ENCODE measurements at places on chromosomes 11 and 22.

DNA sequence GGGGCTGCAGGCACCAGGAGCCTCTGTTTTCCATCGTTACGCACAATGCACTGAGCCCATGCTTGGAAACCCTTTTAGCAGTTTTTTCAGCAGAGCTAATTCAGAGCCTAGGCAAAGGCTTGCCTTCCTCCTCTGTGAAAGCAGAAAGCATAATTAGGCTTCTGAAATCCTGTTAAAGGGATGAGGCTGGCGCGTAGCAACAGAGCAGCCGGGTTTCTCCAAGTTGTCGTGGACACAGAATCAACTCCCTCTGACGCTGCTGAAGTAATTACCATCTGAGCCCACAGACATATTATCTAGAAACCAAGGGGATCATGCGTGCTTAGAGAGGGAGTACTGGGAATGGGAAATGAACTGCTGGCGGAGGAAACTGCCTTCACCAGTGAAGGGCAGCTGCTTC, 85.4 kb downstream of the MYO18B start:
- DNase-seq: no peak

DNA sequence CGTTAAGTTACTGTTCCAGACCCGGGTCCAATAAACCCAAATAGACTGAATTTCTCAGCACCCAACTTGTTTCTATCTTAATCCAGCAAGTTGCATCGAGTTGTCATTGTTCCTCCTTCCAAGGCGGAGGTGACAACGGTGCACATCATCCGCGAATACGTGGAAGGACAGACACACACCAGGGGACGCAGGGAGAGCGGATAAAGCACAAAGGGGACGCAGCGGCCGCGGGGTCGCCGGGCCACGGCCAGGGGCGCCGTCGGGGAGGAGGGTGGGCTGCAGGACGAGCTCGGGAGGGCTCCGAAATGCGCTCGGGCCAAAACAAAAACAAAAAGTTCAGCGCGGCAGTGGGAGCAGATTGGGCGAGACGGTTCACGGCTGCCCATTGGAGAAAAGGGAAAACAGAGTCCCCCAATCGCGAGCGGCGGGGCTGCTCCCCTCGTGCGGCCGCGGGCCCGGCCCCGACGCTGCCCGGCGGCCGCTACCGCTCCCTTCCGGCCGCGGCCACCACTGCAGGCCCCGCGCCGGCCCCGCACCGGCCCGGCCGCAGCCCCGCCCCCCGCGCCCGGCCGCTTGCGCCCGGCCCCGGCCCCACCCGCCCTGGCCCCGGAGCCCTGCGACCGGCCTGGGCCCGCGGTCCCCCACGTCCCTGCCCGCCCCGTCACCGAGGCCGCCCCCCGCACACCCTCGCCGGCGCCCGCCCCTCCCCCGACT, 518 bp downstream of the KMT5B start:
- peak; percentile 54 for DNase-seq

DNA sequence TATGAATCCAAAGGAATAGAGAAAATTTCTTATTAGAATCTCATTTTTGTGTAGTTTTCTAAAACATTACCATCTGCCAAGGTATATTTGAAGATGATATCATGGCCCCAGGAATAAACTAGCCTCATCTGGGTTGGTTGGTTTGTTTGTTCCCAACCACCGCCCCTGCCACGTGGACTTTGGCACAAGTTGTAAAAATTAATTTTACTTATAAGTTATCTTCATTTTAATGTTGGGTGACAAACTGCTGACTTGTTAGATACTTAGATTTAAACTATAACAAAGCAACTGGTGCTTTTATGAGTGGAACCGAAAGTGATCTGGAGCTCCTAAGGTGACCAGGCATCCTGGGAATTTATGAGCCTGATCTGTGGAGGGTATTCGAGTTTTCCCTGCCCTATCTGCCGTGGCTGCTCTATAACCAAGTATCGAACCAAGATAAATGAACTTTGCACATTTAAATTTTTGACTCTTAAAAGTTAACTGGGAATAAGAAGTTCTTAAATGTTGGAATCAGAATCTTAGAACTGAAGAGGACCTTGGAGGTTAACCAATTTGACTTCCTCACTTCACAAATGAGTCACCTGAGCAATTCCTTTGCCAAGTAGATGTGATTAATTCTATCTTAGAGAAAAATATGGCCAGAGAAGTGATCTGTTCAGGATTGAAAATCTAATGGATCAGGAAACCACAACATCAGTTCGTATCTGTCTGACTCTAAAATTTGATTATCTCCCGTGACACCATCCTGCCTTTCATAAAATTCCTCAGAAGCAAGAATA, 129.1 kb upstream of the ARHGAP42 start:
- no peak for DNase-seq

GRCh38 chr11:45541693-45542434, 123.6 kb downstream of the CHST1 start:
- DNase-seq: no peak

DNA sequence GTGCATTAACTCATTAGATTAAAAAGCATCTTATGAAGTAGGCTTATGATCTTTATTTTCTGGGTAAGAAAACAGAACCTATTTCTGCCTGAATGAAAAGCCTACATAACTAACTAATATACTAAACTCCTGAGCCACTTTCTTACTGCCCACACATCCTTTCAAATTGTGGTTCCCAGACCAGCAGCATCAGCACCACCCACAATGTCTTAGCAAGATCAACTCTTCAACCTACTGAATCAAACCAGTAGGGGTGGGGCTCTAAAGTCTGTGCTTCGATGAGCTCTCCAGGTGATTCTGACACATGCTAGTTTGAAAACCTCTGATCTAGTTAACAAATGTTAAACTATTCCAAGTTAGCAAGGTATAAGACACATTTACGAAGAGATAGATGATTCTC, 462.4 kb downstream of the DLG2 start:
- DNase-seq: no peak

GRCh38 chr11:32385998-32386397, 49.3 kb downstream of the WT1 start:
- DNase-seq: peak; percentile 5

DNA sequence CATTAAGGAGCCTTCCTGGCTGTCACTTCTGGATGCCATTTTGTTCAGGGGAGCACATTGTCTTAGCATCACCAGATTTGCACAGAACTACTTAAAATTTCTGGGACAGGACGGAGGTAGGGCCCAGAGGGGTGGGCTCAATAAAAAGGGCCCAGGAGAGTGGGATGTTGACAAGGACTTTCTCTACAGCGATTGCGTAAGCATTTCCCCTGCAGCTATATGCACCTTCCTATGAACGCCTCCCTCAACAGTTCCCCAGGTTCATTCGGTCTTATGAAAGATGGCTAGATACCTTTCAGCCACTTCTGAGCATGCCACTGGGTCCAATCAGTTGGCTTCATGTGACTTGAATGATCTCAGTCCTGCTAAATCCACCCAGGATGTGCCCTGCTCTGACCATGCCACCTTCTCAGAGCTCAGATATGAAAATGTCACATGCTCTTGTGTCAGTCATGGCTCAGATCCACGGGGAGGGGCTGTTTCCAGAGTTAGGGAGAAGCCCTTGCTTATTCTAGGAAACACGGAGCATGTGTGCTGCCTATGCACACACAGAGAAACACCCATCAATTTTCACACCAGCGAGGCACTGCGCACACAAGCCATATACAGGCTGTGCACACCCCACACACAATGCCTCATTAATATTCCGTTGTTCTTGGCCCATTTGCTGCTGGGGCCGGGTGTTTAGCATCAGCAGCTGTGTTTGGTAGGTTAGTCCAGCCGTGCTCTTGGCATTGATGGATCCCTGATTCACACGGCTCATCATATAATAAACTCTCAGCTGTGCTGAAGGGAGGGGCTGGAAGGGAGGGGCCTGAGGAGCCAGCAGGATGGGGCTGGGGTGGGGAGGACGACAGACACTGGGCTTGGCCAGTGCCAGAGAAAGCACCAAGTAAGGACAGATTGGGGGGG, 52.5 kb upstream of the NNMT start:
- DNase-seq: no peak

DNA sequence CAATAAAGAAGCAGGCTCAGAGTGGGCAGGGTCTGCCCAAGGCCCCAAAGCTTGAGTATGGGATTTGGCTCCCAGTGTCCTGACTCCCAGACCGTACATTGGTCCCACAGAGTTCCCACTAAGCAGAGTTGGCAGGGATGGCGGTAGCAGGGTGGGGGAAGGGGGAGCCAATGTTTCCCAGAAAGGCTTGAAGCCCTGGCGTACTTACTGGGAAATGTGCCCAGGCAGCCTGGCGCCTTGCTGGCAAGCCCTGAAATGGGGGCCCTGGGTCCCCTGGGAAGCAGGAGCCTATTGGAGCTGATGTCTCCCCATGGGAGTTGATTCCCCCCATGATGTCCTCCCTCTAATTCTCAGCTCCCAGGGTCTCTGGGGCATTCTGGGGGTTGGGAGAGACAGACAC, 9.3 kb downstream of the ARHGEF17 start:
- no peak for DNase-seq

All from MV-4-11 (cell line).